RCC 7860 (cell line): ENCODE measurements at places on chromosomes 1 and 21.
A peak's percentile ranks its signal among the peaks of the same experiment; 100 is the strongest.

- no peak for DNase-seq
These were observed 357.7 kb downstream of the TTLL7 start for GRCh38 chr1:83641206-83641658.

DNA sequence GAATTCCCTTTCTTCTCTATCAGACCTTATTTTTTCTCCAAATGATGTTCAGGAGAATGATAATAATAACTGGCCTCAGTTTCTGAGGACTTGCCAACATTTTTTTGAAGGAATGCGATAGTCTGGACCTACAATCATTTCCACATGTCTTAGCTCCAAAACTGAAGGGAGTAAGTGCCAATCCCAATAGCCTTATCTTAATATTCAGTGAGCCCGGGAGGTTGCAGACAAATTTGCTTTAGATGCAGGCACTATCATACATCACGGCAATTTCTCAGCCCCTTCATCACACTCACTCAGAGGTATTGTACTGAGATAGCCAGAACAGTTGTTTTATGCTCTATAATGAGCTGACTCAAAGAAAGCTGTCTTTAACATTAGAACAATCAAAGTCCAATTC, 796.9 kb downstream of the ADGRL2 start:
- no peak for DNase-seq

DNA sequence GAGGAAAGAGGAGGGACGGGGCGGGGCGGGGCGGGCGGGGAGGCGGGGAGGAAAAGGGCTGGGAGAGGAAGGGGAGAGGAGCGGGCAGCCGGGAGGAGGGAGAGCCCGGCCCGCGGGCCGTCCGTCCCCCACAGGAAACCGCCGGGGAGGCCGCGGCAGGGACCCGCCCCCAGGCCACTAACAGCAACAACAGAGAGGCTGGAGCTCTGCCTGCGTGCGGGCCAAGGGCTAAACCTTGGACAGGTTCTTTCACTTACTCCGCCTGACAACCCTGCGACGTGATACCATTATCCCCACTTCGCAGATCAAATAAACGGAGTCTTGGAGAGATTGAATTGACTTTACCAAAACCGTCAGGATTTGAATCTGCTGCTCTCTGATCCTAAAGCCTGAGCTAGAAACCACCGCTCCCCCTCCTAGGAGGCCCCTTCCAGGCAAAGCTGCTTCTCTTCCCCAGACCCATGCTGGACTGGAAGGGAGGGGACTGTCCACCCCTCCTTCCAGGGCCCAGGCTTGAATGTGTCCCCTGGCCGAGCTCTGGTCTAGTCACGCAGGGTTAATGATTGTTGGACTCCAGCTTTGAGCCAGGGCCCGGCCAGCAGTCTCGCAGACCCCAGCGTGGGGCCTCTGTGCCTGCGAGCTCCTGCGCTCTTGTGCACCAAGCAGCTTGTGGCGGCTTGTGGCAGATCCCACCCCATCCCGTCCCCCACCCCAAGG, at the start of gene EVA1B:
Gene EVA1B (minus strand): TSS at position 10 of the 717 bp plus-strand sequence. CDS start 608 bp downstream, outside the sequence.
- DNase-seq, result peak; percentile 73

DNA sequence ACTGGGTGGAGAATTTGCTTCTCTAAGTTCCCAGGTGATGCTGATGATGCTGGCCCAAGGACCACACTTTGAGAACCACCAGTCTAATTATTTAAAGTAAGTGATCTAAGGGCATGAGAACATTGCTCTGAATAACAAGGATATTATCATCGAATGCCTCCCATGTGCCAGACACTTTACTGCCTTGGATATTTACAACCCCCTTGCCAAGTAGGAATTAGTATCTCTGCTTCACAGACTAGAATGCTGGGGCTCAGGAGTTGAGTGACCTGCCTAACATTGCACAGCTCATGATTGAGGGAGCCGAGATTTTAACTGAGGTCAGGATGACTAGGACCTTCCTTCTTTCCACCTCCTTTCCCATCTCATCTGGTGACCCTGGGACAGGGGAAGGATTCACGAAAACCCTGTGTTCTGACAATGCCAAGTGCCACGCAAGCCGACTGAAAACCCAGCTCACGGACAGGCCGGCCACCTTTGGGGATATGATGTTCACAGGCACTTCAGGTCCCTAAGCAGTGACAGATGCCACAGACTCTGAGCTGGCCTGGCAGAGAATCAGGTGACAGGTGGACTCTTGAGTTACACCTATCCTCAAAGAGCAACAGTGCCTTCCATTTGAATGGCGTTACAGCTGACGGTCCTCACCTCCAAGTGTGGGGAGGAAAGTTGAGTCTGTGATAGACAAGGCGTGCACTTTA, 230.7 kb downstream of the TOMM20 start:
- DNase-seq, result no peak

GRCh38 chr1:223709598-223709997, 2.7 kb upstream of the CAPN2 start:
- no peak for DNase-seq

DNA sequence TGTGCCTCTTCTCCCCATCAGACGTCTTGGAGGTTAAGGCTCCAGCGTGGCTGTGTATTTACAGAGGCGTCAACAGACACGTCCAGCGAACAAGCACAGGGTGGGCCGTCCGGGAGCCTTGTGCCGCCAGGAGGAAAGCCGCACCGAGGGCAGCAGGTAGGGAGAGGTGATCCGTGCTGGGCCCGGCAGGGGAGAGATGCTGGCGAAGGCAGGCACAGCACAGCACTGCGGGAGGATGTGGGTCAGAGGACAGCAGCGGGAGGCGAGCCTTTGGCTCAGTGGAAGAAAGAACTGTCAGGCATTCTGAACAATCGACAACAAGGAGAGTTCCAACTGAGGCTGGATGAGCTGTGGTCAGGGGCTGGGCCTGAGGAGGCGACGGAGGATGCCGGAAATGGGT, 144.1 kb upstream of the TNR start:
- no peak for DNase-seq

- DNase-seq, result no peak
These were observed 295.9 kb downstream of the RGS7 start for GRCh38 chr1:241061062-241061461.

DNA sequence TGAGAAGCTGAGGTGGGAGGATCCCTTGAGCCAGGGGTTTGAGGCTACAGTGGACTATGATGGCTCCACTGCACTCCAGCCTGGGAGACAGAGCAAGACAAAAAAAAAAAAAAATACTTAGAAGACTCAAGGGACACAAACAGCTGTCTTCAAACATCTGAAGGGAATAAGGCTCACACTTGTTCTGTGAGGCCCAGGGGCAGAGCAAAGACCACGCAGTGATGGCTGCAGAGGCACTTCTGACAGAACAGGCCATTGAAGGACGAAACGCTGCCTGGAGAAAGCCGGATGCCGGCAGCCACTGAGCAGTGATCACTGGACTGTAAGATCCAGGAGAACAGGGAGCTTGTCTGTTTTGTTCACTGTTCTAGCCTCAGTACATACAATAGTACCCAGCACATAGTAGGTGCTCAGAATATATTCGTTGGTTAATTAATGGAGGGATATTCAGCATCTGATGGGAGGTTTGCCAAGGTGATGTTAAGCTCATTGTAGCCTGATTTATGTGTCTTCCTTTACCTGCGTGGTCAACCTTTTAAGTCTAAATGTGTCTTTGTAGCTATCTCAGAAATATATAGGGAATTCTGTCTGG, 12.1 kb upstream of the NDC1 start:
- DNase-seq, result no peak

DNA sequence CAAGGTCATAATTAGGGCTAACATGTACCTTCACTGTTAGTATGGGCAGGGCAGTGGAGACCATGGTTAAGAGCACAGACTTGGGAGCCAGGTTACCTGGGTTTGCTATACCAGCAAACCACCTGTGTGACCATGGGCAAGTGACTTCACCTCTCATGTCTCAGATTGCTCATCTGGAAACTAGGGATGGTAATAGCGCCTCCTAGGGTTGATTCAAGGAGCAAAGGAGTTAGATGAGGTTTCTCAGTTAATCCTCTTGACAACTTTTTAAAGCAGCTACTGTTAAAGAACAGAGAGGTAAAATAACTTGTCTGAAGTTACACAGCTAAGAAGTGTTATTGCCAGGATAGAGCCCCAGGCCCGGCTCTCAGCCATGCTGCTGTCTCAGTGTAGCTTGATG, 790 bp upstream of the MATN1 start:
- no peak for DNase-seq

- peak; percentile 92 for DNase-seq
These were observed 2.2 kb upstream of the BCL9 start for GRCh38 chr1:147539122-147539575.

DNA sequence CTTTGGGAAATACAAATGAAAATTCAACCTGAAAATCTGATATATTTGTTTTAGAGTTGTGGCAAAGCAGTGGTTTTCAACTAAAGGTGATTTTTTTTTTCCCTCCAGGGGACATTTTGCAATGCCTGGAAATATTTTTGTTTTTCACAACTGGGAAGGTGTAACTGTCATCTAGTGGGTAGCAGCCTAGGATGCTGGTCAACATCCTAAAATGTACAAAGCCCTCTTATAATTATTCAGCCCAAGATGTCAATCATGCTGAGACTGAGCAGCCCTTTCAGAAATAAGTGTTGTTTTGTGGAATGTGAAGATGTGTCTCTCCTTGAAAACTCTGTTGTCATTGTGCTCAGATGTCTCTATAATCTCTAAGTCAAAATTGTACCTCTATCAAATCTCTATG, 95.2 kb upstream of the NCAM2 start:
- DNase-seq, result no peak

GRCh38 chr1:24990779-24991641, 60.9 kb upstream of the RUNX3 start:
- no peak for DNase-seq

DNA sequence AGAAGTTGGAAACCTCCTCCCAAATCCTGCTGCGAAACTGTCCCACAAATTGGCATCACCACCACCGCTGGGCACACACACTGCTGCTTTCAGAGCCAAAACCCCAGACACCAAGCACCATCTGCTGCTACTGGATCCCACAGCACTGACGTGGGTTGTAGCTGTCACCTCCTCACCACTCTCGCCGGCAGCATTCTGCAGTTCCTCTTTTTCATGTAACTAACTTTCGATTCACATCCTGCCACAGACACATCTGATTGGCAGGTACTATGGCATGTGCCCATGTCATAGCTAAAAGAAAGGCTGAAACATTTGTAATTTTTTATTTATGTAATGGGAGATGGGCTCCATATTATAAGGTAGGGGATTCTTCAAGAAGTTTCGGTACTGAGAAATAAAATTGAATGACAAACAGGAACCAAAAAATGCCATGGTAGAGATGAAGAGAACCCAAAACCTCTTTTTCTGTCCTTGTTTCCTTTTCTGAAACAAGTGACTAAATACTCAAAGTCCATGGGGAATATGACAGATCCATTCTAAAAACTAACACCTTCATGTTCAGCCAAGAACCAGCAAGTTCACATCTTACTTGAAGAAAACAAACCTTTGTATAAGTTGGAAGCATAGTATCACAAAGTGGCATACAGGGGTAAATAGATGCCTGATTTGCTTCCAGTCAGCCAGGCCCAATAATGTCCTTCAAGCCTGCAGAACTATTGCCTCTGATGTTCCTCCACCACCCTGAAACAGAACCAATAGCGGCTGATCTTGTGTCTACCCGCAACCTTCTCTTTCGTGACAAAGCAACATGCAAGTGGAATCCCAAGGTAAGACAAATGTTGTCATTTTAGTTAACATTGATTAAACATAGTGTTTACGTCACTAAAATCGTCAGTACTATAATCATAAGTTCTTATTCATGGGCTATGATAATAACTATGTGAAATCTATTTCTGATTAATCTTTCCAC, 26.6 kb upstream of the RGS13 start:
- DNase-seq, result no peak

DNA sequence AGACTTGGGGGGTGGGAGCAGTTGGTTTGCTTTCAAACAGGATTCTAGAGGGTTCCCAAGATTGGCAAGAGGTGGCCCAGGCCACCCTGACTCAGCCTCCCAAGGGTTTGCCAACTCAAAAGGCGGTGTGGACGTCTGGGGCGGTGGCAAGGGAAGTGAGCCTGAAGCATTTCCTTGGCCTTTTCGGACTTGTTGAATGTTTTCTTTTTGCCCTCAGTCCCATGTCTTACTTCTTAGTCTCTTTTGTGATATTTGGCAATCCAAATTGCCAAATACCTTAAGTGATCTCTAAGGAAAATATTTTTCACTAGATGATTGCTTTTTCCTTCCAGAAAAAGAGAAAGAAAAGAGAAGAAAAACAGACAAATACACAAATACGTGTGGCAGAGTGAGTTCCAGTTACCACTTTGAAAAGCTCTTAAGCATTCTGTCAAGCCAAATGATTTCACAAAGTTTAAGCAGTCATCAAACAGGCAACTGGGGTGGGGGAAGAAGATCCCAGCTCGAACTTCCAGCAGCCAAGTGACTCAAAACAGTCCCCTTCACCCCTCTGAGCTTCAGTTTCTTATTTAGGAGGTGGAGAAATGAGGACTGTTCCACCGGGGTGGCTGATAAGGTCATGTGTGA, 374.6 kb upstream of the USP24 start:
- no peak for DNase-seq

GRCh38 chr1:15583016-15583706, 1.7 kb downstream of the AGMAT start:
- no peak for DNase-seq

- no peak for DNase-seq
These were observed 345.1 kb downstream of the LMO4 start for GRCh38 chr1:87673748-87674147.

DNA sequence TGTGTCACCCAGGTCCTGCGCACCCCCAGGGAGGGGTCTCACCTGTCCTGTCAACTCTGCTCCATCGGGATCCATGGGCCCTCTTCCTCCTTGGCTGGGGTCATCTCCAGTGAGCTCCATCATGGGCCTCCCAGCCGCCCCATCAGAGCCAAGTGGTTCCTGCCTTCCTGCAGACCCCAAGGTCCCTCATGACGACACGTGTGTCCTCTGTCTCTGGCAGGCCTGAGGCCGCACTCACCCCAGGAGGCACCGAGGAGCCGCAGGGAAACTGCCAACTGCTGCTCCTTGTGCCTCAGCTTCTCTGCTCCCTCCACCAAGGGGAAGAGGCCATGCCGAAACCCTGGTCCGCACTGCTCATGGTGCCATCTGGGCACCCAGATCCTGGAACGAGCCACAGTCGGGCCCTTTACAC, 46.8 kb downstream of the COL18A1 start:
- no peak for DNase-seq

- peak; percentile 51 for DNase-seq
These were observed 70.3 kb upstream of the CAMK1G start for GRCh38 chr1:209513226-209513625.
